Bronchial smooth muscle cell (primary cell): ENCODE measurements at places on chromosomes 6 and 20. TPM values are rescaled to one million over a fixed set of nuclear protein-coding genes. Genes with fewer than 3 reads are reported as not detected.

BMP6 gene
- total RNA-seq = 0.77 and 3.6 TPM in 2 replicates

ARMC2 gene
- 1.6 and 2.7 TPM in 2 replicates for total RNA-seq

TBX18 gene
- total RNA-seq = 8.2 and 32.6 TPM in 2 replicates

FAM162B gene
- total RNA-seq = 0.32 and 3.8 TPM in 2 replicates

ACSS2 gene
- total RNA-seq = 31.8 and 44.6 TPM in 2 replicates

FLRT3 gene
- 1.6 and 3.8 TPM in 2 replicates for total RNA-seq

PBOV1 gene
- total RNA-seq = not detected in 2 replicates

SLC17A1 gene
- not detected in 2 replicates for total RNA-seq

DLL1 gene
- under 0.01 and 0.09 TPM in 2 replicates for total RNA-seq

BPIFA1 gene
- not detected in 2 replicates for total RNA-seq

BMP5 gene
- 0.16 TPM in 1 of 2 replicates, not detected in the other for total RNA-seq

FANCE gene
- total RNA-seq = 3.1 and 3.8 TPM in 2 replicates

VSX1 gene
- total RNA-seq = not detected in 2 replicates

SLC13A3 gene
- 2.2 and 2.5 TPM in 2 replicates for total RNA-seq
